ENCODE measurements at places on chromosomes 3 and 15. TPM values are rescaled to one million over a fixed set of nuclear protein-coding genes. Genes with fewer than 3 reads are reported as not detected.

Gene LCTL
- total RNA-seq, result 2.0 TPM

Gene TMEM266
- 0.05 TPM for total RNA-seq

Gene B3GNT5
- total RNA-seq, result 16.5 TPM

Gene MUC13
- total RNA-seq, result not detected

Gene FSD2
- not detected for total RNA-seq

Gene LRRC31
- total RNA-seq, result not detected

Gene SMAD6
- 6.7 TPM for total RNA-seq

Gene HDAC11
- total RNA-seq, result 30.7 TPM

GRCh38 chr15:65336493-65337435, 32.3 kb downstream of the RNU5B-1 start:
- DNase-seq, result no peak

DNA sequence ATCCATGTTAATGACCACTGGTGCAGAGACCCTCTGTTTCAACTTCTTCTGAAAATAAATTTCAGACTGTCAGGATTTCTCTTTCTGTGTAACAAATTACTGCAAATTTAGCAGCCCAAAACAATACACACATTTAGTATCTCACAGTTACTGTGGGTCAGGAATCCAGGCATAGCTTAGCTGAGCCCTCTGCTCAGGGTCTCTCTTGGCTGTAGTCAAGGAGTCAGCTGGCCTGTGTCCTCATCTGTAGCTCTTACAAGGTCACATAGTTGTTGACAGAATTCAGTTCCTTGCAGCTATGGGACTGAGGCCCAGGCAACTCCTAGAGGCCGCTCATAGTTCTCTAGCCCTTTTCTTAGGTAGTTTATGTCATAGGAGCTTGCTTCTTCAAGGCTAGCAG, 51.9 kb downstream of the NKIRAS1 start:
- no peak for DNase-seq

GRCh38 chr15:59155431-59155830, 50.5 kb downstream of the CCNB2 start:
- no peak for DNase-seq

DNA sequence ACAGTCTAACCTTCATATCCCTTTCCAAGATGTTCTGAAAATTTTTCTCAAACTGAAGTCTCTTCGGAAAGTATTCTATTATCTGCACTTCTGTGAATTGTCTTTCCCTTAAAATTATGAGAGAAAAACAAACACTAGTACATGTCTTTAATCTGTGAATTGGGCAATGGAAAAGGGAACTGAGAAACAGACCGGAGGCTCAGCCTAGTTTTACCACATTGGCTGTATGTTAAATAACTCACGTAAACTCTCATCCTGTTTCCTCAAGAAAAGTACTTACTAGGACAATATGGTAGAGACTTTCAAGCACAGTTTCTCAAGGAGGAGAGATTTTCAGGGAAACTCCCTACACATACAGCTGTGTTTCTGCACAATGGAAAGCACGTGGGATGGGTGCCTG, 982.2 kb upstream of the SEMA6D start:
- DNase-seq, result no peak

- no peak for DNase-seq
These were observed 47.4 kb downstream of the APH1B start for GRCh38 chr15:63324770-63325169.

DNA sequence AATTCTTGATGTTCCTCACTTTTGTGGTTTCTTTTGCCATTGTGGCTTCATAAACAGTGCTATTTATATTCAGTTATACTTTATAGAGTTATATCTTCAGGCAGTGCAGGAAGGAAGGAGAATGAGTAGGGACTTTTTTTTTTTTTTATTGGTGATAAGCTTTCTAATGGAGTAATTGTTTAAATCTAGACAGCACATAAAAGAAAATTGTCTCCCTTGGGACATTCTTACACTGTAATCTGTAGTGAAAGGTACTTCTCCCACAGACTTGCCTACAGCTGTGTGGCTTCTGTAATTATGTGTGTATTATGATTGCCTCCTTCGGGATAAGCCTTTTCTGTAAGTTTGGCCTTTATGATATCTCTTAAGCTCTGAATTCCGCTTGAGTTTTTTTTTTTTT, 41.6 kb downstream of the WDR76 start:
- DNase-seq, result no peak

- DNase-seq, result no peak
These were observed 21.8 kb downstream of the MGLL start for GRCh38 chr3:127800508-127800907.

- peak; percentile 89 for DNase-seq
These were observed 312.7 kb upstream of the CCDC54 start for GRCh38 chr3:107064405-107065060.

GRCh38 chr3:9041626-9042025, 78.4 kb upstream of the RAD18 start:
- DNase-seq, result no peak

DNA sequence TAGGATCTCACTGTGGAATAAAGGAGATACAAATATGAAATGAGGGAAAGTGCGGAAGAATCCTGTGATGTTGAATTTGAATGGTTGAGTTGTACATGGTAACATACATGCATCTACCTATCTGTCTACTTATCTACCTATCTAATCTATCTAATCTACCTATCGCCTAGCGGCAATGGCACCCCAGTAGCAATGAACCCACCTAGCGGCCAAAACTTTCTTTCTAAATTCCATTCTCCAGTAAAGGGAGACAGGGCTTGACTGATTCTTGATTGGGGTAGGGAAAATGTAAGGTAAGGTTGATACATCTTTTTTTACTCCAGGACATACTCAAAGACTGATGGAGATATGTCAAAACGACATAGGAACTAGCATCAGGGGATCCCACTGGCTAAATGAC, 345.0 kb downstream of the FHIT start:
- no peak for DNase-seq

Data from SJCRH30 (cell line).